DND-41 (cell line): ENCODE measurements at places on chromosomes 1 and 21.

- DNase-seq, result no peak
These were observed 132.8 kb downstream of the CLIC6 start for GRCh38 chr21:34801519-34802132.

DNA sequence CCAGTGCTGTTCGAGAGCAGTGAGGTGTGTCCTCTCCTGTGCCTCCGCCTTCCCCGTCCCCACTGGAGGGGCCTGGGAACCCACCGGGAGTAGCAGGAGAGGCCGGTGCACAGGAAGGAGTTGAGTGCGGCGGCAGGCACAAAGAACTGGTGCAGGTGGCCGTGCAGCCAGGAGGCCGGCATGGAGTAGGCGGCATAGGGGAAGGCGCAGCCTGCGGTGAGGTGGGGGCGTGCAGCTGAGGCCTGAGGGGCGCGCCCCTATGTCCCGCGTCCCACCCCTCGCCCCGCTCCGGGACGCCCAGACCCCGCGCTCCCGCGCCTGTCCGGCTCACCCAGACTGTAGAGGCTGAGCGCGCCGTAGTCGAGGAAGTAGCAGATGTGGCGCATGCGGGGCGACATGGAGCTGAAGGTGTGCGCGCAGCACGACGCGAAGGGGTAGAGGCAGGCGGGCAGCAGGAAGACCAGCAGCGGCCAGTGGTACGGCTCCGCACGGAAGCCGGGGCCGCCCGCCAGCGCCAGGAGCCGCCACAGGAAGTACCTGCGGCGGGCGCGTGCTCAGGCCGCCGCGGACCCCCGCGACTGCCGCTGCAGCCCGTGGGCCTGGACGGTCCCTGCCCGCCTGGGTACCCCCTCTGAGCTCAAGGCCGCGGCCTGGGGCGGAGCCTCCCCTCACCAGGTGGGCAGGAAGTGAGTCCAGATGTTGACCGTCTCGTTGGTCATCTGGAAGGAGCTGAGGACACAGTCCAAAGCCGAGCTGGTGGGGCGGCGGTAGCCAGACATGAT lies 2.2 kb downstream of the PAQR6 start:
- no peak for DNase-seq

GRCh38 chr1:74771913-74772515 lies 39.1 kb downstream of the TYW3 start:
- DNase-seq, result peak; percentile 22

DNA sequence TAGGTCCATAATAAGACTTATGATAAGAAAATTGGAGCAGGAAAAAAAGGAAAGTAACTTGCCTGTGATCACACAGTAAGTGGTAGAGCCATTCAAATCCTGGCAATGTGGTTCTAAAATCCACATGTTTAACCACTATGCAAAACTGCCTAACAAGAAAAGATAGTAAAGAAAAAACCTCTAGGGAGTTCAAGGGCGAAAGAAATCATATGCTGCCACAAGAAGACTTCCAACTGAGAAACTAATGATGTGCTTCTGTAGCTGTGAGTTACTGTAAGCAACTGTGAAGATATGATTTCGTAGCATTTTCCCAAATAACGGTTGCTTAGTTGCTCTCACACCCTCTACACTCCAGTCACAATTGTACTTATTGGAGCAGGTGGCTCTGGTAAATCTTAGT lies 20.9 kb upstream of the LYPLAL1 start:
- DNase-seq, result no peak

DNA sequence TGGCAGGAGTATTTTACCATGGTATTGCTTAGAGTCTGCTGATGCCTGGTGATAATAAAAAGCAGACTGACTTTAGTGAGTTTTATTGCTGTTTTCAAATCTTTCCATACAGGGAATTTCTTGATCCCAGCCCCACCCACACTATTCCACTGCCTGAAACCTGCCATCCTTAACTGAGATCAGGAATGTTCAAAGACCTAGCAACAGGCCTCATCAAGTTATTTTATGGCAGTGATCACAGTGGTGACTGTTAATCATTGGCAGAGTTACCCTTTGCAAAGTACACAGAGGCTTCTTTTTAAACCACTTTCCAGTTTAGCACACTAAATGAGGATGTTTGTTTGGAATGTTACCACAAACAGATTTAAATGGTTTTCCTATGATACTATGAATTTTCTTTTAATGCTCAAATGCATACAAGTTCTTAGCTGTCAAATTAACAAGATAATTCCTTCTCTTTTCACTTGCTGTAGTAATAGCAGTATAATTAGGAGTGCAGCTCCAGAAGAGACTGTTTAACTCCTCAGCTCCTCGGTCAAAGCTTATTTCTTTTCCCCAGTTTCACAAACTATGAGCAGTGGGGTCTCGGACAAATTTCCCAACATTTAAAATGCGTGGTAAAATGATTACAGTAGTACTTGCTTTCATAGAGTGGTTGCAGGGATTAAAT lies 69.9 kb upstream of the USP25 start:
- DNase-seq, result no peak

GRCh38 chr21:36190736-36191135 lies 34.1 kb downstream of the DOP1B start:
- DNase-seq, result no peak

GRCh38 chr1:229882621-229883020 lies 184.4 kb upstream of the GALNT2 start:
- peak; percentile 1 for DNase-seq

DNA sequence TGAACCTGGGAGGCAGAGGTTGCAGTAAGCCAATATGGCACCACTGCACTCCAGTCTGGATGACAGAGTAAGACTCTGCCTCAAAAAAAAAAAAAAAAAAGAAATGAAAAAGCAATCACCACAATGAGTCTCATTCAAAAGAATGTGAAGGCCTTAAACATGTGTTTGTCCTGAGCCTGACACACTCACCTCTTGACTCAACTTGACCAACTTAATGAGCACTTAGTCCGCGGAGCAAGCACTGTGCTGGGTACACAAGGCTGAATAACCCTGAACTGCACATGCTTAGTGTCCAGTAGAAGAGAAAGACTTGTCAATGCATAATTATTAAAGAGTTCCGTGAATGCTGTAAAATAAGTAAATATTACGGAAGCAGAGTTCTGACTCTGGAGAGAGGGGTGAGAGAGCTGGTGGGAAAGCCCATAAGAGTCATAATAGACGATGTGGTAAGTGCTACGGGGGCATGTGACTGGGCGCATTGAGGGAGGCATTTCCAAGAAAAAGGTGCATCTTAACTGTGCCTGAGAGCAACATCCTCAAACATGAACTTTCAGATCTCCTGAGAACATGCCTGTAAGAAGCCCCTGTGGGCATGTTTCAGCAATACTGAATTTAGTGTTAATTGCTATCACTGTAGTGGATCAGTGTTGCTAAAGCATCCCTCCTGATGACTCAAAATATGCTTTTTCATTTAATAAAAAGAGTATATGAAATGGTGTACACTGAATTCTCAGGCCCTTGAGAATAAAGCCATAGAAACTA lies 27.2 kb downstream of the MCOLN2 start:
- DNase-seq, result no peak
